Mucosa of gallbladder (tissue), 1 donor: ENCODE measurements at places on chromosomes 6 and 20.

GRCh38 chr6:169915769-169916550 lies 164.5 kb downstream of the ERMARD start:
- DNase-seq = no peak

GRCh38 chr20:56848561-56848960 lies 219.5 kb downstream of the TFAP2C start:
- no peak for DNase-seq

DNA sequence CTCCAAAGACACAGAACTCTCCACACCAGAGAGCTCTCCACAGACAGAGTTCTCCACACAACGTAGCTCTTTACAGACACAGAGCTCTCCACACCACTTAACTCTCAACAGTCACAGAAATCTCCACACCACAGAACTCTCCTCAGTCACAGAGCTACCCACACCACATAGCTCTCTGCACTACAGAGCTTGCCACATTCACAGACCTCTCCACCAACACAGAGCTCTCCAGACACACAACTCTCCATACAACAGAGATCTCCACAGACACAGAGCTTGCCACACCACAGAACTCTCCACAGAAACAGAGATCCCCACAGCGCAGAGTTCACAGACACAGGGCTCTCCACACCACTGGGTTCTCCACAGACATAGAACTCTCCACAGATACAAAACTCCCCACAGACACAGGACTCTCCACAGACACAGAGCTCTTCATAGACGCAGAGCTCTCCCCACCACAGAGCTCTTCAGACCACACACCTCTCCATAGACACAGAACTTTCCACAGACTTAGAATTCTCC lies 52.5 kb downstream of the ERMARD start:
- no peak for DNase-seq

GRCh38 chr20:8221887-8222419 lies 89.9 kb downstream of the PLCB1 start:
- DNase-seq = no peak

- DNase-seq = no peak
Measured at GRCh38 chr6:35511562-35511941, 1.1 kb downstream of the TULP1 start.

DNA sequence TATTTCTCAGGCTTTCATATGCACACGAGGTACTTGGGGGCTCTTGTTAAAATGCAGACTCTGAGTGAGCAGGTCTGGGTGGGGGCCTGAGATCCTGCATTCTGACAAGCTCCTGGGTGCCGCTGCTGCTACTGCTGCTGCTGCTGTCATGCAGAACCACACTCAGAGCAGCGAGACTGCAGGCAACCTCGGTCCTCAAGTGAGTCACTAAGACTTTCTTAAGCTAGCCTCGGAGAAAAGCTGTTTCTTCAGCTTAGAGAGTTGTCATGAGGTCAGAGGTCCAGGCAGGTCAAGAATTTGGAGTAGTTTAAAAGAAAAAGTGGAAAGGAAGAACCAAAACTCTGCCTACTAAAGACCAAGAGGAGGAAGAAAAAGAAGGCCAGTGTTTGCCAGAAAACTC lies 92.9 kb downstream of the SPTLC3 start:
- DNase-seq = no peak

DNA sequence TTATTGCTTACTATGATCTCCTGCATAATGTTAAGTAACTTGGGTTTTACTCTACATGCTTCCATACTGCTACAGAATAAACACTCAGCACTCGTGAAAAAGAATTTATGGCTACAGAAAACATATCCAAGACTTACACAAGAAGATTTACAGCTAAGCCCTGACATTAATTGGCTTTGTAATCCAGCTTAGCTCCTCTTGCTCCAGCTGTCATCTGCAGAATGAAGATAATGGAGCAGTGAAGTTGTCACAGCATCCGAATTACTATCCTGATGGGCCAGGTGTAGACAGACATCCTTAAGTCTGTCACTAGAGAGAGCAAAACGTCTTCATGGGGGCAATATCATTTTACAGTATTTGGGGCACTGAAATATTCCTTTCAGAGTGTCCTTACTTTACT lies 155.3 kb downstream of the PRKN start:
- no peak for DNase-seq

DNA sequence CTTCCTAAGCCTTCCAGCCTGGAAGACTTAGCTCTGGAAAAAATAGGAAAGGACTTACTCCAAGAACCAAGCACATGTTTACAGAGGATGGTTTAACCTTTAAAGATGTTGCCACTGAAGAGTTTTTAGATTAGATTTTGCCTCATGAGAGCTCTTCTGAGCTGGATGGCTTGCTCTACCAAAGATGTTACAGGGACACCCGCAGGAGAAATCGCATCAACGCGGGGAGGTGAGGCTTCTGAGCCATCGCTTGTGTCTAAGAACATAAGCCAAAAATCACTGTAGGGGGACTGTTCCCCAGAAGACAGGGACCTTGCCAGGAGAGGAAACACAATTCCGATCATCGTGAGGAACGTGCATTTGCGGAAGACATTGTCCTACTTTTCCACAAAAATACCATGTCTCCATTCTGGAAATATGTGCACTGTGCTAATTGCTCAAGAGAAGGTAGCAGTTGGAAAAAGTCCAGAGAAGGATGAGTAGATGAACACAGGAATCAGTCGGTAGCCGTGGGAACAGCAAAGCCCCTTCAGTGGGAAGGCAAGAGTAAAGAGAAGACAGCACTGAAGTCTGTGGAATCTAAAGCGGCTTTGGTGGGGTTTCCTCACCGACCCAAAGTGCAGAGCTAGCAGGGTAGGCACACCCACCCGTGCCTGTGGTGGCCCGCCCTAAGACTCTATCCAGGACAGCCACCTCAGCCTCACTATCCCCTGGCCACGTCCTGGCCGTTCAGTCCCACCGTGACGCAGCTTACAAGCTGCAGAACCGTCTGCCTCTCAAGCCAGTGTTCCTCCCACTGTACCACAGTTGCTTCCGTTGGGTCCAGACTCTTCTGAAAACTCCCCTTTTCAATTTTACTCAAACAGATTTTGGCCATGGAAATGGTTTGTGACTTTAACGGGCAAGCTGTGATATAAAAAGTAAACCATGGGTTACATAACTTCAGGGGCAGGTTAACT lies 334.8 kb downstream of the NRN1 start:
- no peak for DNase-seq

DNA sequence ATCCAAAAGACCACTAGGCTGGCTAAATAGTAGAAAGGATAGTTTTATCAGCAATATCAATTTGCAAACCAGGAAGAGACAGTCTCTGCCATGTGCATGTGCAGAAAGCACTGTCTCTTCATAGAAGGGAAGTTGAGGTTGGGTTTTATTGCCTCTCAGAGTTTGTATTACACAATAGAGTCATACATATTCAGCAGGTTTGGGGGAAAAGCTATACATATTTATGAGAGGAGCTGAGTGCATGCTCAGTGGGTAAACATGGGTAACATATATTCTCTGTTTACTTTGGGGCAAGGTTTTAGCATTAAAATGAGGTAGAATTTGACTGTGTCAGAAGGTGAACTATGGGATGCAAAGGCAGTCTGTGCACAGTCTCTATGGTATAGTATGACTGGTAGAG lies 14.9 kb downstream of the TMEM170B start:
- DNase-seq = no peak

DNA sequence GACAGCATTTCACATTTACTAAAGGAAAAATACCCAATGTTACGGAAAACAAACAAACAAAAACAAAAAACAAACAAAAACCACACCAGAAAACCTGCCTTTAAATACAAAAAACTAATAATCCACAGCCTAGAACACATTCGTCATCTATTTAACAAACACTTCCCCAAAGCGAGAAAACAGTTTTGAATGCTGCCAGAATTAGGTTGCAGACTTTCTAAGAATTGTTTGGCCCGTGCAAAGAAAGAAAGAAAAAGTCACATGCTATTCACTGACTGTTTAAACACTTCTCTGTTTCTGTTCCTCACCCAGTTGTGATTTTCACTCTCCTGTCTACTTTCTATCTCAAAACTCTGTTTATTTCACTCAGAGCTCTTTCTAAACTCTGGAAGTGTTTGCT lies 52.5 kb downstream of the BCAS1 start:
- DNase-seq = no peak

- DNase-seq = no peak
Measured at GRCh38 chr6:22062807-22063408, 233.9 kb downstream of the PRL start.

DNA sequence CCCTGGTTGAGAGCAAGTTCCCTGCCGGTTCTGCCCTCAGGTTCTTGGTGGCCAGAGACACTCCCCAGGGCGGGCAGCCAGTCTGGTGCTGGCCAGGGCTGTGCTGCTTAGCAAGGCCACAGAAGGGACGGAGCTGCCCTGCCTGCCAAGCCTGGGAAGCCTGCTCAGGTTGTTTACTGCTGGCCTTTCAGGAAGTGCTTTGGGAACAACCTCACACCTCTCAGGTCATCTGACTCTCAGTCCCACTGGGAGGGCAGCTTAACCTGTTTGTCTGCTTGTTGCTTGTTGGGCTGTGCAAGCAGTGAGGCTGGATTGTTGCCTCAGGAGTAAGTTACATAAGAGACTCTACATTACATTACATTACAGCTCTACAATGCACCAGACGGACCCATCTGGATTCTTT lies 75.8 kb upstream of the AFDN start:
- DNase-seq = peak; percentile 92

GRCh38 chr20:58109918-58110635 lies 118.4 kb downstream of the ANKRD60 start:
- no peak for DNase-seq

DNA sequence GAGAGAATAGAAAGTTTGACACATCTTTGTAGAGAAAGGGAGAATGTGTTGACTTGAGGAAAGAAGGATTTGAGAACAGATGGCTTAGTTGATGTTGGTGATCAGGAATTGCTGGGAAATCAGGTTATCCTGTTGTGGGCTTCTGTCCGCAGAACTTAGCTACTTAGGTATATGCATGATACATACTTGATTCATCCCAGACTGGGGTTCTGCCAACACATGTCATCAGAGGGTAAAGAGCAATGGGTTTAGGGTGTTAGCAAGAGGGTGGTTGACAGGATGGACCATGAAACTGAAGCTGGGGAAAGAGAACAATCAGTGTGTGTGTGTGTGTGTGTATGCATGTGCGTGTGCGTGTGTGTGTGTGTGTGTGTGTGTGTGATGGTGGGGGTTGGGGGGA lies 50.6 kb upstream of the NELFCD start:
- DNase-seq = no peak

DNA sequence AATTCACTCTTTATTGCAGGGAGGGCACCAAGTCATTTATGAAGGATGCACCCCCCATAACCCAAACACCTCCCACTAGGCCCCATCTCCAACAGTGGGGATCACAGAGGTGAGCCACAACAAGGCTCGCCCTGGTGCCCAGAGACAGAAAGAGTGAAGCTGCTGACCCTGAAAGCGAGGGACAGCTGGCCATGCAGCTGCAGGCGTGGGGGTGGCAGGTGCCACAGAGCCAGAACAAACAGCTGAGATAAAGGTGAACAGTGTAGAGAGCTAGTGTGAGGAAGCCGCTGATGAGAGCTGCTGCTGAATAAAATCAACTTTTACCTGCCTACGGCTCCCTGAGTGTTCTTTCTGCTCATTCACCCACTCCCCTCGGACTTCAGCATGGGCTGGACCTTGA lies 18.8 kb upstream of the RGS17 start:
- DNase-seq = no peak

- no peak for DNase-seq
Measured at GRCh38 chr6:163026893-163027292, 299.1 kb downstream of the PACRG start.

GRCh38 chr6:27809067-27809938 lies 102.9 kb downstream of the OR2B2 start:
- DNase-seq = no peak

GRCh38 chr6:13479971-13480434 lies 7.4 kb downstream of the GFOD1 start:
- no peak for DNase-seq

- no peak for DNase-seq
Measured at GRCh38 chr6:73878403-73878802, 182.4 kb downstream of the CD109 start.

DNA sequence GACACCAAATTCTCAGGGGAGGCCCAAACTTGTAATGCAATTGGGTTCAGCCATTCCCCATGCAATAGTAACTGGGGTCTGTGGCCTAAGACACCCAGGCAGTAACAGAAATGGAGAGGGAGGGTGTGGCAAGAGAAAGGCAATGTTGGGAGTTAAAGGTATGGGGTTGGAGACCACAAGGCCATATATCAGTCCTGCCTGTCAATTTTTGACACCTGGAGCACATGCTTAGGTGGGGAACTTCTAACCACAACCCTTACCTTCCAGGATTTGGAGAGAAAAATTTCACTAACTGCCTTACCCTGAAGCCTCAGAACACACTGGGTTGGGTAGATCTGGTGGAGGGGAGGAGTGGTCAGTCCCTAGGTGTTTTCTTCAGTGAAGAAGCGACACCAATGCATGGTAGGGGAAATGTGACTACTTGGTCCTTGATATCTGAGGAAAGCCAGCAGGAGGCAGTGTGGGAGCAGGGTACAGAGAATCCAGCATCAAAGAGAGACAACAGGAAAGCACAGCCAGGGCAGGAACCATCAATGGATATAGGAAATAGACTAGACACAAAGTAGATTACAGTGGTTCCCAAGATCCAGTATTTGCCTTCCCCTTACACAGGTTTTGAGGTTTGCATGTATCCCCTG lies 6.8 kb upstream of the USP49 start:
- peak; percentile 34 for DNase-seq

GRCh38 chr6:142900227-142900971 lies 44.6 kb downstream of the HIVEP2 start:
- no peak for DNase-seq

DNA sequence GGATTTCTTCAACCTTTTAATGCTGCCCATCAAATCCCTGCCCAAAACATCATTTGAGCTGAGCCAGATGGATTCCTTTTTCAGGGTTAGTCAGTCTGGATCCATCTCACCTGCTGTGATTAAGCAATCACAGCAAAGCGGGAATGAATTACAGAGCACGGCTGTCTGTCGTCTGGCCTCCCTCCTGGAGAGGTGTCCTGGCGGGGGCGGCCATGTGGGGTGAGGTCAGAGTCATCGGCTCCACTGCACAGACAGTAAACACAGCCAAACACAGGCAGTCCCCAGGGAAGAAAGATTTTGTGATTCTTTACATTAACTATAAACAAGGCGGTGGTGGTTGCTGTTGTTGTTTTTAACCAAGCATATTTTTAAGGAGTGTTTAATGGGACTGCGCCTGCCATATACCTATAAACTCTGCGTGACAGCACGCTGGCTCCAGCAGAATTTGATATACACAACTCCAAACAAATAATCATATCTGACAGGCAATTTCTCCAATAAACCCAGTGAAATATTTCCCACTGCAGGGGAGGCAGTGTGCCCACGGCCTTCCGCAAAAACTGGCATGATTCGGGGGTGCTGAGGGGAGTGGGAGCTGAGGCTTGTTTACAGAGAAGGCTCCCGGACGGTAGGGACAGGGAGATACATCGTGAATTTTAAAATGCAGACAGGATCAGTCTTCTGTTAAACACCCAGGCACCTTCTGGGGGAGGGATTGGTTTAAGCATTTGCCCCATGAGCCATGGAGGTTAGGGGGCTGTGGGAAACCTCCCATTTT lies 232.0 kb upstream of the PMEPA1 start:
- peak; percentile 56 for DNase-seq

- DNase-seq = no peak
Measured at GRCh38 chr6:169156108-169156792, 97.4 kb downstream of the THBS2 start.
